ENCODE measurements at places on chromosomes 16 and 17.

- DNase-seq: no peak
Observed at GRCh38 chr16:46730801-46731690, 17.1 kb downstream of the MYLK3 start.

DNA sequence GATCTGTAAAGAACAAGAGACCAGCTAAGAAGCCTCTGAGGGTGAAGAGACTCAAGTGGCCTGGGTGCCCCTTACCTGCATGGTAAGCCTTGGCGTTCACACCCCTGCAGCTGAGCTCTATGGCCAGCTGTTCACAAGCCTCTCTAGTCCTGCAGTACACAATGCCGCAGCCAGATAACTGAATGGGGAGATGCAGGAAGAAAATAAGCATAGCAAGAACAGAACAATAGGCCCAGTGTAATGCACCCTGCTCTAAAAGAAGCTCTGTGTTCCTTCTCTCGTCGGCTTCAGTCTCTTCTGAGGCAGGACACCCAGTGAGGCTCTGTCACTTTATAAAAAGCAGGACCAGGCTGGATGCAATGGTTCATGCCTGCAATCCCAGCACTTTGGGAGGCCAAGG lies 5.4 kb downstream of the RECQL5 start:
- DNase-seq: no peak

GRCh38 chr16:54051821-54052220 lies 234.8 kb downstream of the IRX3 start:
- no peak for DNase-seq

- no peak for DNase-seq
Observed at GRCh38 chr17:21474815-21475214, 98.7 kb downstream of the KCNJ12 start.

DNA sequence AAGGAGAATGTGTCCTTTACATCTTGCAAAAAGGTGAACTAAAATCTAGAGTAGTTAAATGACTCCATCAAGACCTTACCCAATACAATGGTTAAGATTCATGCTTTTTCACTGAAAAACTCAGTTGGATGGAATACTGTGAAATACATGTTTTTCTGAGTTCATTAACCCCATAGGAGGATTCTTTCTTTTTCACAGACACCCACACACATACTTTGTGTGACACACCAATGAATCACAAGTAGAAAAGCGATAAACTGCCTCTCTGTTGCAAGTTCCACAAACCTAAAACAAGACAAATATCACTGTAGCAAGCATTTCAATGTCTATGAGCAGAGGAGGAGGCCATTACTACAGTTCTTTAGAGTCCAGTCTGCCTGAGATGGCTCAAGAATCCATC lies 258.8 kb upstream of the CDH5 start:
- no peak for DNase-seq

Measured in DMS79 treated with DMSO at 0.1 percent for 48 hours (cell line).